Hepatocyte (in vitro differentiated cells): ENCODE measurements at places on chromosomes 5 and 9. TPM values are rescaled to one million over a fixed set of nuclear protein-coding genes. Genes with fewer than 3 reads are reported as not detected.

ABLIM3 gene
- polyA plus RNA-seq = 7.8 and 8.1 TPM in 2 replicates

NXNL2 gene
- polyA plus RNA-seq = 1.0 and 2.5 TPM in 2 replicates

NFIL3 gene
- polyA plus RNA-seq = 90.7 and 99.6 TPM in 2 replicates

GAS1 gene
- polyA plus RNA-seq = 85.2 and 101 TPM in 2 replicates

RFESD gene
- 2.3 and 3.4 TPM in 2 replicates for polyA plus RNA-seq

RNF183 gene
- polyA plus RNA-seq = 0.21 and 0.85 TPM in 2 replicates

LURAP1L gene
- polyA plus RNA-seq = 36.1 and 42.5 TPM in 2 replicates

CMBL gene
- 16.7 and 24.1 TPM in 2 replicates for polyA plus RNA-seq

EDIL3 gene
- polyA plus RNA-seq = 18.2 and 21.1 TPM in 2 replicates

NEURL1B gene
- polyA plus RNA-seq = 0.65 and 1.00 TPM in 2 replicates
